Posterior cingulate gyrus (tissue), 11 donors: ENCODE measurements at places on chromosomes 3 and 15.

GRCh38 chr3:42102571-42102970, 11.4 kb downstream of the TRAK1 start:
- DNase-seq = no peak

- DNase-seq = no peak
These were observed 37.2 kb upstream of the THBS1 start for GRCh38 chr15:39543651-39544050.

GRCh38 chr3:105174017-105174615, 192.6 kb upstream of the ALCAM start:
- peak; percentile 67 for DNase-seq

GRCh38 chr3:135992072-135992471, 26.5 kb downstream of the PPP2R3A start:
- no peak for DNase-seq

- DNase-seq = no peak
These were observed 330.7 kb downstream of the LSAMP start for GRCh38 chr3:116114586-116114985.

- DNase-seq = no peak
These were observed 2.7 kb downstream of the IGF1R start for GRCh38 chr15:98651036-98651481.

- DNase-seq = peak; percentile 87
These were observed 731 bp downstream of the ZNF710 start for GRCh38 chr15:90001683-90002427.
